Stimulated activated CD4-positive, alpha-beta T cell treated with anti-CD3 and anti-CD28 coated beads, Interleukin-15, amount 100 ng/mL, for 1 hour (primary cell): ENCODE measurements at places on chromosomes 6 and 20.

GRCh38 chr6:134147034-134147533, 94.7 kb upstream of the SLC2A12 start:
- DNase-seq: no peak

DNA sequence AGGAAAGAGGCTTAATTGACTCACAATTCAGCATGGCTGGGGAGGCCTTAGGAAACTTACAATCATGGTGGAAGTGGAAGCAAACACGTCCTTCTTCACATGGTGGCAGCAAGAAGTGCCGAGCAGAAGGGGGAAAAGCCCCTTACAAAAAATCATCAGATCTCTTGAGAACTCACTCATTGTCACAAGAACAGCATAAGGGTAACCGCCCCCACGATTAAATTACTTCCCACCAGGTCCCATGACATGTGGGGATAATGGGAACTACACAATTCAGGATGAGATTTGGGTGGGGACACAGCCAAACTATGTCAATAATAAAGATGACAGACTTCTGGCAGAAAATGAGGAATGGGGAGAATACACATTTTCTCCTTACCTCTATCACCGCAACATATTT, 20.5 kb upstream of the OCSTAMP start:
- no peak for DNase-seq

DNA sequence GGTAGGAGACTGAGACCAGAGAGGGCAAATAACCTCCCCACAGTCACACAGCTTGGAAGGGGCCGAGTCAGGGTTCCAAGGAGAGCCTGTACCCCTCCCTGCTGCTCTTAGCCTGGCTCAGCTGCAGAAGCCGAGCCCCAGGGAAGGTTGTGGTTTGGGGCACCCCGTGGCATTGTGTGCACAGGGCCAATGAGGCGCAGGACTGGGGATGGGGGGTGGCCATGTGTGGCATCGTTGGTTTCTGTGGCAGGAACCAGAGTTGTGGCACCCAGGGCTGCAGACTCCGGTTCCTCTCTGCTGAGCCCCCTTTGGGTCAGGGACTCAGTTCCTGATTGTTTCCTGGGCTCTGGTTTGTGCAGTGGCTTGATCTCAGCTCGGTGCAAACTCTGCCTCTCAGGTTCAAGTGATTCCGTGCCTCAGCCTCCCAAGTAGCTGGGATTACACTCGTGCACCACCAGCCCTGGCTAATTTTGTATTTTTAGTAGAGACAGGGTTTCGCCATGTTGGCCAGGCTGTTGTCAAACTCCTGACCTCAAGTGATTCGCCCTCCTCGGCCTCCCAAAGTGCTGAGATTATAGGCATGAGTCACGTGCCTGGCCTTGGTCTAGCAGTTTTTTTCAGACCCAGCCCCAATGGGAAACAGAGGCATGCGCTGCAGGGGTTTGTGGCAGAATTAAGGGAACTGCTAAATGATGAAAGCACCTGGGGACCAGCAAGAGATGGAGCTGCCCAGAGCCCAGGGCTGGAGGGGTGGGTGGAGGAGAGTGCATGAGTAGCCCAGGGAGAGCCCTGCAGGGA, 221.0 kb upstream of the SULF2 start:
- no peak for DNase-seq

- no peak for DNase-seq
These were observed 225.4 kb downstream of the PRL start for GRCh38 chr6:22071270-22072041.

GRCh38 chr20:49507741-49508434, 25.4 kb upstream of the KCNB1 start:
- DNase-seq: no peak

DNA sequence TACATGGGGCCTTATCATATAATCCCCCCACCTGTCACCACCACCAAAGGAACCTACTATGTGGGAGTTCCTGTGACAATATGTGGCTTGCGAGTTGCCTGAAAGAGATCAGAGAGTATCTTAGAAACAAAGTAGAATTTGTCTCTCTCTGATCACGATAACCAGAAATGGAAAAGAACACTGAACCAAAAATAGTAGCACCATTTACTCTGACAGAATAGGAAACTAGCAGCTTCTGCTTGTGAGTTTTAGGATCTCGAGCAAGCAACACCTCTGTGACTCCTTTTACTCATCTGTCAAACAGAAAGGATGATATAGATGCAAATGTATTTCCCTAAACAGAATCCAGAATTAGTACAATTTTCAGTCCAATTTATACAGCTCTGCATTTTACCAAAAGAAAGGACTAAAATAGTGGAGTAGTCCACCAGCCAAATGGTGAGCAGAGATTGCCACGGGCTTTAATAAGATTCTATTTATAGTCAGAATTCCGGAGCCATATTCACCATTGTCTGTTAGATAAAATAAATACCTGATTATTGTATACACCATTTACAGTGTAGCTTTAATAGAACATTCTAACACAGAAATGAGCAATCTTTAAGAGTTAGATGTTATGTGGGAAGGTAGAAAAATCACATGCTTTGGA, 19.9 kb upstream of the STMND1 start:
- no peak for DNase-seq

DNA sequence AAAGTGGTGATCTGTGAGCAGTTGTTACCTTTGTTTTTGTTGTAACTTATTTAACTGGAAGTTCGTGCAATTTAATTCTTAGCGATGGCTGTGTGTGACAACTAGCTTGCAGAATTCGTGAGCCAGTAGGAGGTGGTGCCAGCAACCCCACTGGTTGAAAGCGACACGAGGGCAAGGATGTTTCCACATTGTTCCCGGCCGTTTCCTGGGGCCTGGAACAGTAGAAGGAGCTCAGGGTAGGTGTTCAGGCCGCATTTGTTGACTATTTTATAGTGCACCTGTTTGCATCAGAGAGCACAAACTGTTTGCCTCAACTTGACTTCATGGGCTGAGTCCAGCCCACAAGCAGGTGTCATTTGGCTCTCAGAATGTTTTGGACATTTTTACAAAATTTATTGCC, 112.1 kb upstream of the PTPN1 start:
- DNase-seq: no peak

GRCh38 chr6:100838011-100838410, 43.1 kb downstream of the ASCC3 start:
- no peak for DNase-seq

- DNase-seq: no peak
These were observed 33.3 kb upstream of the THEMIS start for GRCh38 chr6:127933852-127934840.

DNA sequence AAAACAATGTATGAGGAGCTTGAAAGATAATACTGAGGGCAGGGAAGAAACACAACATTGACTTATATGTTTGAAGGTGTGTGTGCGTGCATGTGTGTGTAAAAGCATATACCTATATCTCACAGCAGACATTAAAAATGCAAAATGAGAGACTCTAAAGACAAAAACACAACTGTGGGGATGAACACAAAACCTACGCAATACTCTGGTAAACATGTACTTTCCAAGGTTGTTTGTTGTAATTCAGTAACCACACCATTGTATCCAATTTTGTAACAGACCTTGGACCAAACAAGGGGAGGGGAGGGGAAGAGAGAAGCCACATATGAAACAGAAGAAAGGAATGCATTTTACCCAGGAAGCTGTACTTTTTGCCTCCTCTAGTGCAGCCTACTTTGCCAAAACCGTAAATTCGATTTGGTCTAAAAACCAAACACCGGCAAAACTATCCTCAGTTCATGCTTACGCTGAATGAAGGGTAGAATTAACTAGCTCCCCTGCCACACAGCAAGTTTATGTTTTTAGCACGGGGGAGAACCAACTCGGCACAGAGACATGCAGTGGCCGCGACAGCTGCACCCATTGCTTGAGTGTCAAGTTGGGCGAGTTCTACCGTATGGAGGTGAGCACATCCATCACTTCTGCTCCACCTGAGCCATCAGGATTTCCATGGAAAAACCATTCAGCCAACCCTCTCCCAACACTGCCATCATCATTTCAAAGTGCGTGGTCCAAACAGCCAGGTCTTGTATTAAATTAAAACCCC, 50.0 kb downstream of the CNKSR3 start:
- DNase-seq: no peak

- DNase-seq: no peak
These were observed 31.6 kb downstream of the AHI1 start for GRCh38 chr6:135465903-135466302.

DNA sequence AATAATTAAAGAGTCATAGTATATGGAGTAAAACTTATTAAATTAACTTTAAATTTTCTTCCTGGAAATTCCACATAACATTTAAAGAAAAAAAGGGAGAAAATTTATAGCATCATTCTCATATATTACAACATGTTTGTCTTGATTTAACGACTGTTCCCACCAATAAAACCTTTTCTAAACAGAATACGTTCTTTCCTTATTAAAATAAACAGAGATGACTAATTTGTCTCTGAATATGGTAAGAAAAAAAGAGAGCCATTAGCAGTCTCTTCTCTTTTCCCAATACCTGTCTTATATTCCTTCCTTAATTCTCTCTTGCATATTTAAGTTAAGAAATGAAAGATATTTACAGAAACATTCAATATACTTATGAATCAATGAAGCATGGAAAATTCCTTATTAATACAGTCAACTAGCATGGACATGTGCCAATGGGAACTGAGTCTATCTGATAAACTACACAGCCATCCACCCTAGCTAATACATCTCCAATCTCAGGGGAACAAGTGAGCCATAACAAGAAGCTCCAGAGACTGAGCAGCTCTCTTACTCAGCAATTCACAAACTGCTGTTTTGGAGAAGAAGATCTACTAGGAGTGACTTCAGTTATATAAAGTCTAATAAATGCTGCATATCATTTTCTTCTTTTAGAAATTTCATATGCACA, 347.1 kb upstream of the MANEA start:
- DNase-seq: no peak

- no peak for DNase-seq
These were observed 120.1 kb upstream of the TCF21 start for GRCh38 chr6:133768656-133769295.

DNA sequence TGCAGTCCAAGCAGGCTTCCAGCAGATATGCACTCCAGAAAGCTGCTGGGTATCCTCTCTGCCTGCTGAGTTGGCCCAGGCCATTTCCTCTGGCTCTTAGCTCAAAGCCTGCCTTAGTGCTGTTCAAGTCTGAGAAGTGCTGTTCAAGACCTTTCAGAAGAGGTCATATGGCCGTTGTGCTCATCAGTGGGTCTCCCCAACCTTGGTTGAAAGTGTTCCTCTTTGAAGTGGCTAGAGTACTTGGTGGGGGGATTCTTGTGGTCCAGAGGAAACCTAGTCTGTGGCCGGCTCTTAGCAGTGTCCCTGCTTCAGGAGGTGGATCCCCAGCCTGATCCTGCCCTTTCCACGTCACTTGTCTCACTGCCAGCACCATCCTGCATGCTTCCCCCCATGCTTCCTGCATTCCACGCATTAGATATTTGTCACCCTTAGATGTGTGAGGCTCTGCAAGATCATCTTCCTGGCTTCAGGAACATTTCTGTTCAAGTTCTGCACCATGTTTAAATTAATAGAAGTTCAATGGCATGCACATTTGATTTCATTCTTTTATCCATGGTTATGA, 105.0 kb downstream of the FIG4 start:
- no peak for DNase-seq

DNA sequence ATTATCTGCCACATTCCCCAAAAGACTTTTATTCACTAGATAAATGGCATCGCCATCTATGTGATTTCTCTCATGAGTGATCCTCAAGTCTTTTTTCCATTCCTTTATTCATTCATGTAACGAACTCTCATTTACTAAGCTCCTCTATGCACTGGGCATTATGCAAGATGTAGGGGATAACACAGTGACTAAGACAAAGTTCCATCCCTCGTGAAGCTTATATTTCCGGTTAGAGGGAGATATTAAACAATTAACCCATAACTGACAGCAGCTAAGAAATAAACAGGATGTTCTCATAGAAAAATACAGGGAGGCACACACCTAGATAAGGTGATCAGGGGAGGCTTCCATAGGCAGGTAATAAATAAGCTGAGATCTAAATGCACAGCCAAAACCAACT, 17.2 kb upstream of the PREX1 start:
- no peak for DNase-seq

DNA sequence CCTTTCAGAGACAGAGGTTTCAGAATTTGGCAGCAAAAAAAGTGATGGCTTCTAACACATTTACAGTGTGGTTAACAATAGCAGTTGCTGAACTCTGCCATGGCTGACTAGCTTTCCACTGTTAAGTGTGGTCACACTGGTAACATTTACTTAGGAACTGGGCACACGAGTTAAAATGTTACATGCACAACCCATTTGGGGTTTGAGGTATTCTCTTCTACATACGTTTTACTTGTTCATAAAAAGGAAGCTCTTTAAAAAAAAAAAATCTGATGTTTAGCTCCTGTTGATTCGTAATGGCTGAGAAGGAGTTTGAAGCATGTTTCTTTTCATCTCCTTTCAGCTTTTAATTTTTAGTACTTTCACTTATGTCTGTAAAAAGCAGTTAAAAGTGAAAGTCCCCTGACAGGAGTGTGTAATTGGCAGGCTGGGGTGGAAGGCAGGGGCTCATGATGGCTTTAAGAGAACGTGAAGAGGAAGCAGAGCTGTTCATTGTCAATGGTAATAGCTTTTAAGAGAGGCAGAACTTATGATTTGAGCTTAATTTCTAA, 245.9 kb downstream of the FARS2 start:
- DNase-seq: no peak

- no peak for DNase-seq
These were observed 748.7 kb downstream of the QKI start for GRCh38 chr6:164163239-164163638.

DNA sequence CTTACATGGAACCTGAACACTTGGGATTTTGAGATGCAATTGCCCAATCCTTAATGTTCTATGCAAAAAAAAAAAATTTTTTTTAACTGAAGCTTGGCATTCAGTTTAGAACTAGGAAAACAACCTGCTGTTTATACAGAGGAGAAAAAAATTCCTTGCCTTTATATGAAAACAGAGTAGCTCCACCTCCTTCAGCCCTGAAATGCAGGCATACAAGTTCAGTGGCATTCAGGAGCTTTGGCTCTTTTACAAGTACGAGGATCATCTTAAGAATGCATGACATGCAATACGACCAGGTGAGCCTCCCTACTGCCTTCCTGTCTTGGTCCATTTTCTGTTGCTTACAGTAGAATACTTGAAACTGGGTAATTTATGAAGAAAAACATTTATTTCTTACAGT, 20.4 kb downstream of the PAX1 start:
- no peak for DNase-seq

DNA sequence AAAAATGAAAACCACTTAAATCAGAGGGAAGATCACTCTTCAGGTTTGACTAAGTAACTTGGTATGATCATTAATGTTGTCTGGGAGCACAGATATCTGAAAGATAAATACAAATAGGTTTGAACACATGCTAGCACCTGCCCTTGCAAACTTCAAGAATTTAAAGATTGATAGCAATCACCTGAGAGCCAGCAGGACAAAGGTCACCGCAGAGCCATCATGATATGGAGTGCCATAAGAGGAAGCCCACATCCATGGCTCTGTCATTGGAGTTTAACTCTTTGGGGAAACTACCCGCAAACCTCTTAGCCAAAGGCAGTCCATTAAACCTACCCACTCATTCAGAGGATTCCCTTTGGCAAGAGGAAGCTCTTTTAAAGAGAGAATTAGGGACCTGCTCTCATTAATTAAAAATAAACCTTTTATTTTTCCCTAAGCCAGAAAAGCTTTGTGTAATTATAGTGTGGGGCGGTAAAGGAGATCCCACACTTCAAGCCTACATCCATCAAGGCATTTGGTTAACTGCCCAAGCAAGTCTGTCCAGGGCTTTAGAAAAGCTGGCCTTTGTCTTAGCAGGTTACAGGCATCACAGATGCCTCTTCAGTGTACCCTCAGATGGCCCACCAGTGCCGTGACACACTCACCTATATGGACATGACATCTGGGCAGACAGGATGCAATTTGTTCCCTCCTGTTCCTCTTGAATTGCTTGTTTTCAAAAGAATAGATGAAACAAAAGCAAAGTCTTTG, 73.0 kb downstream of the SASH1 start:
- no peak for DNase-seq
